EH (cell line): ENCODE measurements at places on chromosomes 16 and 17.

- peak; percentile 90 for DNase-seq
Observed at GRCh38 chr17:17412326-17412725, 64.5 kb upstream of the MED9 start.

DNA sequence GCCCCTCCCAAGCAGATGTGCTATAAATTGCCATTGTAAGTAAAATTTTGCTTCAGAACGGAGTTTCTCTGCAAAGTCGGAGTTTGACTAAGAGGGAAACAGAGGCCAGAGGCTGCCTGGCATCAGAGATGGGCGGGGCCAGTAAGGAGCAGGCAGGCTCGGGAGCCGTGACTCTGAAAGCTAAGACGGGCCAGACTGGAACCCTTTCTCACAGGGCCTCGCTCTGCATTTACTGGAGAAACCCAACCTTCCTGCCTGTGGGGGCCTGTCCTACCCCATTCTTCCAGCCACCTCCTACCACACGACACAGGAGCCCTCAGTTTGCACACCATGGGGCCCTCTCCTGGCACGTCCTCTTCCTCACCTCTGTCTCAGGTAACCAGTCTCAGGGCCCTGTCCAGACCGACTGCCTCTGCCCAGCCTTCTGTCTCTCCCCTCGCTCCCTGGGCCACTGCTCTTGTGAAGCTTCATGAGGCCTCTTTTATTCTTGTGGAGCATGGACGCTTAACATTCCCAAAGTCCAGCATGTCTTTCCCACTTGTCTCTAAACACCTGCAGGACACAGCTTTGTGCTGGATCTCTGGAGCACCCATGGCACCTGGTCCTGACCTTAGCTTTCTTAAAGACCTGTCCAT lies 48.4 kb upstream of the ACSF3 start:
- no peak for DNase-seq

DNA sequence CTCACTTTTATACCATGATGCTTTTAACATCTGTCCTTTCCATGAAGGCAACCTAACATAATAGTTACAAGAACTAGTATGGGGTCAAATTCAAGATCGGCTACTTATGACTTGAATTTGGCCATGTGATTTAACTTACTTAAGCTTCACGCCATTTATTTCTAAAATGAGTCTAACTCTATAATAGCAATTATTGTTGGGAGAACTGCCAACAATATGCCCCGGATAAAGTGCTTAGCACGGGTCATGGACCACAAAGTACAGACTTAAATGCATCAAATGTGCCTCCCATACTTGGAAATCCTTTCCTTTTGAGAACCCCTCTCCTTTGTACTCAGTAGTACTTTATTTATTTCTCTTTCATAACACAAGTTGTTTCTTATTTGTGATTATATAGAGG lies 1603.6 kb upstream of the GOT2 start:
- no peak for DNase-seq

DNA sequence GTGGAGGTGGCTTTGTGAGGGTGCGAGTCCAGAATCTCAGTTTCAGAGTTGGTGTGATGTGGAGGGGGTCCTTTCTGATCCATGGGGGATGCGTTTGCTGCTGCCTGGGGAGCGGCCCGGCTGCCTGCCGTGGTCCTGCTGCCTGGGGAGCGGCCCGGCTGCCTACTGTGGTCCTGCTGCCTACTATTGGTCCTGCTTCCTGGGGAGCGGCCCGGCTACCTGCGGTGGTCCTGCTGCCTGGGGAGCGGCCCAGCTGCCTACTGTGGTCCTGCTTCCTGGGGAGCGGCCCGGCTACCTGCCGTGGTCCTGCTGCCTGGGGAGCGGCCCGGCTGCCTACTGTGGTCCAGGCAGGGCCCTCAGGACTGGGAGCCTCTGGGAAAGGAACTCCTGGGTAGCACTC lies 61.5 kb upstream of the ZNF750 start:
- DNase-seq, result no peak

- DNase-seq, result no peak
Observed at GRCh38 chr17:77153472-77153871, 12.7 kb downstream of the SEC14L1 start.

DNA sequence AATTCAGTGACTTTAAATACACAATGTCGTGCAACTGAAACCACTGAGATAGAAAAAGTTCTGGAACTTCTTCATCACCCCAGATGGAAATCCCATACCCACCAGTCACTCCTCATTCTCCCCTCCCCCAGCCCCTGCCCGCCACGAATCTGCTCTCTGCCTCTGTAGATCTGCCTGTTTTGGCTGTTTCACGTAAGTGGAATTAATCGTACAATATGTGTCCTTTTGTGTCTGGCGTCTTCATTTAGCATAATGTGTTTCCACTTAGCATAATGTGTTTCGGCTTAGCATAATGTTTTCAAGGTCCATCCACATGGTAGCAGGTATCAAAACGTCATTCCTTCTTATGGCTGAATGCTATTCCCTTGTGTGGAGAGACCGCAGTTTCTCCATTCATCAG lies 3.5 kb upstream of the SPPL2C start:
- no peak for DNase-seq

GRCh38 chr17:58484600-58484999 lies 3.6 kb downstream of the HSF5 start:
- no peak for DNase-seq

DNA sequence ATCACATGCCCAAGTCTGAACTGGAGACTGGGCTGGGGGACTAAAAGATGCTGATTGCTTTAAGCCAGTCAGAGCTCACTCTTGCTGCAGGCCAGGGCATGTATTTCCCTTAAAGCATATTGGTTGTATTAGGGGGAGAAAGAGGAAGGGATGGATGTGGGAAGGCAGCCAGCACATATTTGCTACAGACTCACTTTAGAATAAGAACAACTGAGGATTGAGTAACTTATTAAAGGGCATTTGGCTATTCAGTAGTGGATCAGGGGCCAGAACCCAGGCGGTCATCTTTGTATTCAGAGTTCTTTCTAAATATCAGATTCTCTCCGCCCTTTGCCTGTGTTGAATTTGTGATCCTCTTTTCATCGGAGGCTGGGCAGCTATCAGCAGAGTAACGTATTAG lies 231.7 kb downstream of the HAPSTR1 start:
- no peak for DNase-seq

- DNase-seq, result peak; percentile 41
Observed at GRCh38 chr17:27494192-27495091, 38.2 kb downstream of the KSR1 start.

DNA sequence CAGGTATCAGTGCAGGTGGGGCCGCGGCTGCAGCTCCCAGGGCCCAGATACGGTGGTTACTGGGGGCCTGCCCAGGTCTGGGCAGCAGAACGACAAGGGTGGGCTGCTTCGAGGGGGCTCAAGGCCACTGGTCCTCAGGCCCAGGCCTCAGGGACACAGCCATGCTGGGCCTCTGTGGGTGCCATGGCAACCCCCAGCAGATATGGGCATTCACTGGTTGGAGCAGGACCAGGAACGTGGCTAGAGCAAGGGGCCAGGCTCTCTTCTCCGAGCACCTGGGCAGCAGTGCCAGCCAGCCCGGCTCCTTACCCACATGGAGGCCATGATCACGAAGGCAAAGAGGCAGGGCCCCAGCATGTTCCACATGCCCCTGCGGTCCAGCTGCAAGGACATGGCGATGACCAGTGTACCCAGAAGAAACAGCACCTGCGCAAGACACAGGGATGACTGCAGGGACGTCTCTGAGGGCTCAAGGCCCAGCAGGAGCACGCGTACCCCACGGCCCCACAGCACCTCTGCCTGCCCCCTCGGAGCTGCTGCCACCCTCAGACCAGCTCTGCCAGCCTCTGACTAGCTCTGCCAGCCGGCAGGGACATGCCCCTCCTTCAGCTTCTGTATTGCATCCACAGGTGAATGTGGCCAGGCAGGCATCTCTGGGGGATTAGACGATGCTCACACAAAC lies 2.1 kb upstream of the MRPL28 start:
- DNase-seq, result no peak

DNA sequence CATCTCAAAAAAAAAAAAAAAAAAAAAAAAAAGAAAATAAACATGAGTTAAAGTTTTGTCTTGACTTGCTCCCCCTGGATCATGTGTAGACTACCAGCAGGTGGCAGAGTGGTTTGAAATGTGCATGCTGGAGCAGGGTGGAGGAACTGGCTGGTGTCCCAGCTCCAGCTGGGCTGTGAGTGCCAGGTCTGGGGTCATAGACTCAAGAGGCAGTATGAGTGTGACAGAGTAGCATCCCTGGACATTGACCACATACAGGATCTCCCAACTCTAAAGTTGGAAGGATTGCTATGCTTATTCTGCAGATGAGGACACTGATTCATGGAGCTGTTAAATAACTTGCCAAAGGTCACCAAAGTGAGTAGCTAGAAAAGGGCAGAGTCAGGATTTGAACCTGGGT lies 198.0 kb upstream of the MPHOSPH6 start:
- peak; percentile 46 for DNase-seq

DNA sequence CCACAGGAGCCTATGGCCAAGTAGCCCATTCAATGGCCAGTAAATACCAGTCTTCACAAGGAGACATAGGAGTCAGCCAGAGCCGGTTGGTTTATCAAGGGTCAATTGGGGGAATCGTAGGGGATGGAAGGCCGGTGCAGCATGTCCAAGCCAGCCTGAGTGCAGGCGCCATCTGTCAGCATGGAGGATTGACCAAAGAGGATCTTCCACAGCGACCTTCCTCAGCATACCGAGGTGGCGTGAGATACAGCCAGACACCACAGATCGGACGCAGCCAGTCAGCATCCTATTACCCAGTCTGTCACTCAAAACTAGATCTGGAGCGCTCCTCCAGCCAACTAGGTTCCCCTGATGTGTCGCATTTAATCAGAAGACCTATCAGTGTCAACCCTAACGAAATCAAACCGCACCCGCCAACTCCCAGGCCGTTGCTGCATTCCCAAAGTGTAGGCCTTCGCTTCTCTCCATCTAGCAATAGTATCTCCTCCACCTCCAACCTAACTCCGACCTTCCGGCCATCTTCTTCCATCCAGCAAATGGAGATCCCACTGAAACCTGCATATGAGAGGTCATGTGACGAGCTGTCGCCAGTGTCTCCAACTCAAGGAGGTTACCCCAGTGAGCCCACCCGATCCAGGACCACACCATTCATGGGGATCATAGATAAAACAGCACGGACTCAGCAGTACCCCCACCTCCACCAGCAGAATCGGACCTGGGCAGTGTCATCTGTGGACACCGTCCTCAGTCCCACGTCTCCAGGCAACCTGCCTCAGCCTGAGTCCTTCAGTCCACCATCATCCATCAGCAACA lies 25.0 kb downstream of the CYB561 start:
- DNase-seq, result no peak

- DNase-seq, result no peak
Observed at GRCh38 chr17:68424861-68425260, 32.4 kb downstream of the WIPI1 start.

DNA sequence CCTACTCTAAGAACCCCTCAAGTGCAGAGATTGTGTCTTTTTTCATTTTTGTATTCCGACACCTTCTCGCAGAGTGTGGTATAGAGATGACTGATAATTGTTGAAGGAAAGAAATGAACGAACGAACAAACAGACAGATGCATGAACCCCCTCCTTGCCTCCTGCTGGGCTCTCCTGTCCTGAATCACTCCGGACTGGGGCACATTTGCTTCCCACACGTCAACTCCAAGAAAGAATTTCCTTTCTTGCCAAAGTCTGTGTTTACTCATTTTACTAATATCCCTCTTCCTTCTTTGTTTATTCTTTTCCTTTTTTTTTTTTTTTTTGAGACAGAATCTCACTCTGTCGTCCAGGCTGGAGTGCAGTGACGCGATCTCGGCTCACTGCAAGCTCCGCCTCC lies 37.5 kb upstream of the BHLHA9 start:
- DNase-seq, result peak; percentile 69

- no peak for DNase-seq
Observed at GRCh38 chr16:16126896-16127295, 96.4 kb downstream of the ABCC6 start.

GRCh38 chr17:48751172-48751571 lies 22.6 kb upstream of the HOXB13 start:
- DNase-seq, result no peak

- DNase-seq, result no peak
Observed at GRCh38 chr16:48102083-48103008, 53.4 kb downstream of the ABCC12 start.

- DNase-seq, result peak; percentile 89
Observed at GRCh38 chr16:1182316-1182671, 29.4 kb downstream of the CACNA1H start.

GRCh38 chr17:68102318-68102758 lies 66.8 kb downstream of the KPNA2 start:
- DNase-seq, result peak; percentile 9

DNA sequence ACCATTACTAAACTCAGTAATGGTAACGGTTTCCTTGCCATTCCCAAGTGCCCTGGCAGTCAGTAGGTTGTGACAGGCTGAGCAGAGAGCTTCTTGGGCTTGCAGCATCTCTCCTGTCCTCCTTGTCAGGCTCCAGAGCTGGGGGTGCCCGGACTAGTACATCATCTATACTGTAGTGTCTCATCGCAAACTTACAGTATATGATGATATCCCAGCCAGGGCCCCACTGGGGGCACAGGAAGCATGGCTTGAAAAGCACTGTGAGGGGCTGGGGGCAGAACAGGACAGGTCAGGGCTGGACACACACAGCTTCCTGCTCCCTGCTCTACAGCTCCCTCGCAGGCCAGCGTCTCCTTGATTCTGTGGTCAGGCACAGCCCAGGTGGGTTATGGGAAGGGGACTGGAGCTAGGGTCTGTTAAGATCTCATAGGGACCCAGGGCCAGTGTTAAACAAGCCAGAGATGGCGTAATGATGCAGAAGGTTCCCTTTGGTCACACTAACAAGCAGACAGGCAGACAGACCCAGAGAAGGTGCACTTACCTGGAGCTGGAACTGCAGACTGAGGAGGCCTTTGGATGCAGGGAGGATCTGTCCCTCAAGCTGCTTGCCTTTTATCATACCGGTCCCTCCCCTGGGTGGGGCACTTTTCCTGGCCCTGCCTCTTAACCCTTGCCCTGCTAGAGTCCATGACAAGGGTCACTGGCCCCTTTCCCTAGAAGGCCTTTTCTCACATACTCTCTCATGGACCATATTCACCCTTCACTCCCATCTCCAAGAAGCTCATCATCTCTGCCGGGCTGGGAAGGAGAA lies 6.8 kb downstream of the ERAL1 start:
- DNase-seq, result no peak

GRCh38 chr17:64065161-64065560 lies 44.7 kb upstream of the ICAM2 start:
- DNase-seq, result no peak

- no peak for DNase-seq
Observed at GRCh38 chr16:75203096-75203495, 3.9 kb downstream of the CTRB2 start.

DNA sequence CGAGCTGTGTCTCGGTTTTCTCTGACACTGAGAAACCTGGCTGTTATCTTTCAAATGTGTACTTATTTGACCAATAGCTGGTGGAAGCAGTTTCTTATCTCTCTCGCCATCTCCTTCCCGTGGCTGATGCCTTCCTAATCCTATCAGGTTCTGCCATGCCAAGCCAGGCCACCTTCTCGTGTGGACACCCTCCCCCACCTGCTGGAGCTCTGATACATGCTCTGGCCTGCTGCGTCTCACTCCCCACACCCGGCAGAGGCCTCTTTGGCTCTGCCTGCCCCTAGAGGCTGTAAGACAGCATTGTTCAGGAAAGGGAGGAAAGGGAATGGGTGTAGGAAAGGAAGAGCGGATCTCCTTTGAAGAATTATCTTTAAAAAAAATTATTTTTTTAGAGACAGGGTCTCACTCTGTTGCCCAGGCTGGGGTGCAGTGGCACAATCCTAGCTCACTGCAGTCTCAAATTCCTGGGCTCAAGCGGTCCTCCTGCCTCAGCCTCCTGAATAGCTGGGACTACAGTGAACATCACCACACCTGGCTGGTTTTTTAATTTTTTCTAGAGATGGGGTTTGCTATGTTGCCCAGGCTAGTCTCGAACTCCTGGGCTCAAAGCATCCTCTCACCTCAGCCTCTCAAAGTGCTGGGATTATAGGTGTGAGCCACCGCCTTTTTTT lies 7.5 kb upstream of the ARMC5 start:
- DNase-seq, result peak; percentile 82

GRCh38 chr17:60128171-60128859 lies 21.5 kb upstream of the CA4 start:
- no peak for DNase-seq
